ENCODE measurements at places on chromosomes 12 and 14.
A peak's percentile ranks its signal among the peaks of the same experiment; 100 is the strongest.

GRCh38 chr12:117273091-117273490 lies 82.8 kb upstream of the FBXO21 start:
- DNase-seq = no peak

GRCh38 chr12:120230326-120230973 lies 29.5 kb upstream of the RPLP0 start:
- DNase-seq = no peak

DNA sequence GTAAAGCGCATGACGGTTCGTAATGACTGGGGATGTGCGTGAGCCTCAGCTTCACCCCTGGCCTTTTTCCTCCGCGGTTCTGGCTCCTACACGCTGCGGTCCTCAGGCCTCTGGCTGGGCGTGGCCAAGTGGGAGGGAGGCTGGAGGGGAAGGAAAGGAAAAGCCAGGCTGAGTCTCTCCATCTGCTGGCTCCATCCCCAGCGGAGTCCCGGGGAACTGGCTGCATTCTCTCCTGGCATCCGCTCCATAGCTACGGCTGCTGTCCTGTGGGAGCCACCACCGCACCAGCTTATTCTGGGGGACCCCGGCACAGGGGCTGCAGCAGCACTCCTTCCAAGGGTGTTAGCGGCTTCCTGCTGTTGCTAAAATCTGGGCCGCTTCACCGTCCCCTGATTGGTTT lies 68.2 kb upstream of the SLC24A4 start:
- no peak for DNase-seq

DNA sequence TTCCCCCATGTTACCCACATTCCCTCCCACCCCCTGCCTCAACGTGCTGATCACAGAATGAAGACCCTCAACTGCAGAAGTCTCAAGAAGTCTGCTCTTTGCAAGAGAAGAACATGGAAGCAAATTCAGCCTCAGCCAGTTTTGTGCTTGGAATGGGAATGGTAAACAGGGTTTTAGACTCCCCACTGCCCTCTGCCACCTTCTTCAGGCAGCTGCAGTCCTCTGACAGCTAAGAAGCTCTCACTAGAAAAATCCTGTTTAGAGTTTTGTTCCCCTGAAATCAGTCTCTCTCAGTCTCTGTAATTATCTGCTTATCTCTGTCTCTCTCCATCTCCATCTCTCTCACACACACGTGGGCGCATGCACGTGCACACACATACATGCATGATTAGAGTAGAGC lies 85.4 kb downstream of the CRACR2A start:
- no peak for DNase-seq

DNA sequence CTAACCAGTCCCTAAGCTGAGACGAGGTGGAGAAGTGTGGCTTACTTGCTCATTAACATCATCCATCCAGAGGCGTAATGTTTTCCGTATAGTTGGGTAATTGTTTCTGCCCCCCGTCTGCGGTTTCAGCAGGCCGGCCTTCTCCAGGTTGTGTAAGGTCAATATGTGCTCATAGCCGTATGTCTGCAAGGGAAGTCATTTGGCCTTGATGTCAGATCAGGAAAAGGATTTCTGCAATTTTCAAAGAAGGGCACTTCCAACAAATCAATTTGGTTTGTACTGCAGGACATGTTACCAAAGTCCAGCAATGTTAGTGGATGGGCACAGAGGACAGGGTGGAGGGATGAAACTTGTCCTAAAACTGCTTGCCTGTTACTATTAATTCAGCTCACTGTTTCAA lies 9.9 kb upstream of the DIABLO start:
- no peak for DNase-seq

DNA sequence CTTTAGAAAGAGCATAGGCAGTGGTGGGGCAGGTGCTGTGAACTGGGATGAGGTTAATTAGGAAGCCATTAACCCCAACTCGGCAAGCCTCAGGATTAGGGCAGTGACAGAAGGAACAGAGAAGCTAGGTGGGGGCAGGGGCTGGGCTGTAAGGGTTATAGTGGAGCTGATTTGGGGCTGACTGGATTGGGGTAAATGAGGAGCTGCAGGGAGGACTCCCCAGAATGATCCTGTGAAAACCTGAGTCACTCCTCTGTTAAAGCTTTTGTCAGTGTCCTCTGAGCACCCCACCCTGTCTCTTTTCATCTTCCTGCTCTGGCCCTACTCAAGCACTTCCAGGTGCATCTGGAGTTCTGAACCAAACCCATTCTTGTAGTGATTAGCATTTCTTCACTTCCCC lies 4.4 kb downstream of the KLC1 start:
- DNase-seq = no peak

DNA sequence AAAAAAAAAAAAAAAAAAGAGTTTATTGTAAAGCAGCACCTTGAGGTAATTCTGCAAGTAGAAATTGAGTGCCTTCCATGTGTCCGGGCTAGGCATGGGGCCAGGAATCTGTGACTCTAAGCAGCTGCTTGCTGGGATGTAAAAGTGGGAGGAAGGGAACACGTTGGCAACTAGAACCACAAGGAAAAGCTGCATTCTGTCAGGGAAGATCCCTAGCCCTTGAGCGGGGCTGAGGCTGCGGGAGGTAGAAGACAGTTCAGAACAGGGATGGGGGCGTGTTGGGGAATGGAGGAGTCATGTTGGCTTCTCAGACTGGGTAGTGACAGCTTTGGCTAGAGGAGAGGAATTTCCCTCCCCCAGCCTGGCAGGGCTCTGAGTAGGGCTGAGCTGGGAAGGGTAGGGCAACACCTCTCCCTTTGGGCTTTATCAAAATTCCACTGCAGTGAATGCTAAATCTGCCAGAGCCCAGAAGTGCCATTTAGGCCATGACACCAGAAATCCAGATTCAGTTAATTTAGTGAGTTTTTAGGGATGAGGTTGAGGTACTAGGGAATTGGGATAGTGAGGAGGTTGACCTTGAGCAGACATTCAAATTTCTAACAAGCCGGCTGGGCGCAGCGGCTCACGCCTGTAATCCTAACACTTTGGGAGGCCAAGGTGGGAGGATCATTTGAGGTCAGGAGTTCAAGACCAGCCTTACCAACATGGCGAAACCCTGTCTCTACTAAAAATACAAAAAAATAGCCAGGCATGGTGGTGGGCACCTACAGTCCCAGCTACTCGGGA lies 3.4 kb upstream of the TRAFD1 start:
- no peak for DNase-seq

GRCh38 chr12:243381-243780 lies 19.3 kb downstream of the SLC6A13 start:
- DNase-seq = peak; percentile 7

- DNase-seq = no peak
These were observed 349.7 kb upstream of the DIO2 start for GRCh38 chr14:80560800-80561657.

- no peak for DNase-seq
These were observed 143.4 kb upstream of the CDKN3 start for GRCh38 chr14:54253195-54253947.
